ENCODE measurements at places on chromosomes 7 and 10.

GRCh38 chr7:26360650-26361049 is 69.0 kb downstream of the SNX10 start:
- DNase-seq: no peak

GRCh38 chr7:155322530-155322929 is 24.9 kb downstream of the INSIG1 start:
- no peak for DNase-seq

GRCh38 chr7:130921391-130922180 is 187.6 kb upstream of the KLF14 start:
- DNase-seq: no peak

- DNase-seq: no peak
Measured at GRCh38 chr7:53022893-53023292, 12.5 kb upstream of the POM121L12 start.

DNA sequence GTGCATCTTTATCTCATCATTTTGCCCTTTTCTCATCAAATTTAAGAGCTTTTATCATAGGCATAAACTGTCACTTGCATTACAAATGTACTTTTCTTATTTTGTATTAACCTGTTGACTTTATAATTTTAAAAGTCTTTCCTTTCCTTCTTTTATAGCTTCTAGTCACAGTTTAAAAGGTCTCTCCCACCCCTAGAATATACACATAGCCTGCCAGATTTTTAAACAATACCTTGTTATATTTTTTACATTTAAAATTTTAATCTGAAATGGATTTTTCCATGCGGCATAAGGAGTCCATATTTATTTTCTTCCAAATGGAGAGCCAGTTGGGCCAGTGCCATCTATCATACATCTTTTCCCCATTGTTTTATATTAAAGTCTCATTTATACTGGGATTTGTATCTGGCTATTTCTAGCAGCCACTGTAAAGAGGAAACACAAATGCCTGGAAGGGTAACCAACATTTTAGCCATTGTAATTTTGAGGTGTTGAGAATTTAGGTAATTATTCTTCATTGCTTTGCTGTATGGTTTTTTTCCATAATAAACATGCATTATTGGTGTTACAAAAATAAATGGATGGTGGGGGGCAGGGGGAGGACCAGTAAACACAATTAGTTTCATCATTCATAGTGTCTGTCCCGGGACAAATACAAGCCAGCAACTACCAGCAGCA is 92.8 kb downstream of the CCDC71L start:
- DNase-seq: no peak

DNA sequence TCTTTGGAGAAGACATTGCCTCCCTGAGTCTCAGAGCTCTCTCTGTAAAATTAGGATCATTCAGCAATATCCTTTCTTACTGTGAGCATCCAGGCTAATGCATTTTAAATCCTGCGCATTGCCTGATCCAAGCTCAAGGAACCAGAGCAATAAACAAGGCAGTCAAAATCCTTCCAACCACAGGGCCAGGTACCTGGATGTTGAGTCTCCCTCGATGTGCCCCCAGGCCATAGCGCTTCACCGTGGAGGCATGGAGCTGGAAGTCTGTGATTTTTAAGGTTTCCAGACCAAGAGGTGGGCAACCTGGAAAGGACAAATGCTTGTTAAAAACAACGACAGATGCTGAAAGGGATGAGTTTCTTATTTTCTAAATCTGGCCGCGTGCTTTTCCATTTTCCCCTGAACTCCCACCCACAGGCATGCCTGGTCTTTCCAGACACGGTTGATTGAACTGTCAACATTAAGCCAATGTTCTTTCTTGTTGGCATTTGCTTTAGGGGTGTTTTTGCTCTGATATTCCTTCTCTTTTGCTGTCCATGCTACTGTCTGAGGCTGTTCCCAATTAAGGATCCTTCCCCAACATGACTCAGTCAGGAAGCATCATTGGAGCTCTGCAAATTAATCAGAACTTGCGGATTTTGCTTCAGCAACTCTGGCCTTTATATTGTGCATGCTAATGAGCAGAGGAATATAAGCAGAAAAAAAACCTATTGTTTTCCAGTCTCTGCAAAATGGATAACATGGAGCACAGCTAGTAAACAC is 29.0 kb downstream of the CPXM2 start:
- no peak for DNase-seq

GRCh38 chr10:78148961-78149612 is 115.4 kb downstream of the RPS24 start:
- DNase-seq: no peak

DNA sequence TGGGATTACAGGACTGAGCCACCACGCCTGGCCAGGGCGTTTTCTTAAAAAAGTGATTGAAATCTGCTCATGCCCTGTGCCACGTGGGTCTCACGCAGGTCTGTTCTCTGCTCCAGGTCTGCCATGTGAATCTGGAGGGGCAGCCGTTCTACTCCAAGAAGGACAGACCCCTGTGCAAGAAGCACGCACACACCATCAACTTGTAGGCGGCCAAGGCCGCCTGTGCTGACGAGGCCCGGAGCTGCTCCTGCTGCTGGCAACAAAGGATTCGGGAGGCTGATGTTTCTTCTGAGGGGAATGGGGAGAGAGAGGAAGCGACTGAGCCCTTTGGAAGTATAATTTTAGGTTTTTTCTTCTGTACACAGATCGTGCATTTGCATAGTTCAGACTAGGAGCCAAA is 23.6 kb upstream of the BMPR1A start:
- no peak for DNase-seq

- no peak for DNase-seq
Measured at GRCh38 chr7:118040562-118040961, 143.4 kb upstream of the LSM8 start.

- DNase-seq: no peak
Measured at GRCh38 chr10:21068026-21068656, 171.0 kb upstream of the NEBL start.

DNA sequence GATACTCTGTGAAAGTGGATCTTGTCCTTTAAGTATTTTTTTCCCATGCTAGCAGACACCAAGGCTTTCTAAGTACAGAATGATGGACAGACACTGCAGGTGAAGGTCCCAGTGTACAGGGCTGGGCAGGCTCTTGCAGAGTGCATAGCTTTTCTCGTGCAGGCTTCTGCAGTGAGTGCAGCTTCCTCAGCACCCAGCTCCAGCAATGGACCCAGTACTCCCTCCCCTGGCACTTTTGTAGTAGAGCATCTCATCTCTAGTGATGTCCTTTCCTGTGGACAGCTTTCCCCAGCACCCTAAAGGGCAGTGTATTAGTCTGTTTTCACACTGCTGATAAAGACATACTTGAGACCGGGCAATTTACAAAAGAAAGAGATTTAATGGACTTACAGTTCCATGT is 104.3 kb downstream of the CUL2 start:
- no peak for DNase-seq

- peak; percentile 30 for DNase-seq
Measured at GRCh38 chr7:142412551-142413193, 154.8 kb upstream of the PRSS58 start.

DNA sequence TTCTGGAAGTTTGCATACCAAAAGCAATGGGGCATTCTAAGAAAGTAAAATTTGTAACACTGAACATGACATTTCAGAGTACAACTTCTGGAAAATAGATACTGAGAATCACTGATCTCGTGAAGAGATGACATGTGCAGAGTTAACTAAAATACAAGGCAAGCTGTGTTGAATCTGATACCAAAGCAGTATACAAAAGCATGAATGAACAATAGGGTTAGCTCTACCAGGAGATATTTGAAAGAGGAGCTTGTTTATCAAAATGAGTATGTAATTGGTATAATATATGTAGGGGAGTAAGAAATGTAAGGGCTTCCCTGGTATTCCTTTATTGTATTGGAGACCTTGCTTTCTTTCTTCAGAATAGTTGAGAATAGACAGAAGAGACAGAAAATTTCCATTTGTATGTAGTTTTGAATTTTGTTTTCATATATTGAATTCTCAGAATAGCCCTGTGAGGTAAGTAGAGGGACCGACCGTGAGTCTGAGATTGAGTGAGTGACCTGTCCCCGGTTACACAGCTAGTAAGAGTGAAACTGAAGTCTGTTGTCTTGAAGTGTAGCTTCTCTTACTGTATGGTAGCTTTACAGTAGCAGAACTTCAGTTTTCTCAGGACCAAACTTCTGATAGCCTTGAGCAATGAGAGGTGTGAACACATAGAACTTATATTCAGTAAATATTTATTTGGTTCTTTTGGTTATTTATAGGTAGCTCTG is 5.0 kb downstream of the HBP1 start:
- no peak for DNase-seq

- no peak for DNase-seq
Measured at GRCh38 chr10:63573068-63573697, 52.0 kb downstream of the REEP3 start.

GRCh38 chr7:15559416-15559928 is 2.3 kb downstream of the AGMO start:
- no peak for DNase-seq

- no peak for DNase-seq
Measured at GRCh38 chr7:154581251-154581890, 421.6 kb downstream of the PAXIP1 start.

DNA sequence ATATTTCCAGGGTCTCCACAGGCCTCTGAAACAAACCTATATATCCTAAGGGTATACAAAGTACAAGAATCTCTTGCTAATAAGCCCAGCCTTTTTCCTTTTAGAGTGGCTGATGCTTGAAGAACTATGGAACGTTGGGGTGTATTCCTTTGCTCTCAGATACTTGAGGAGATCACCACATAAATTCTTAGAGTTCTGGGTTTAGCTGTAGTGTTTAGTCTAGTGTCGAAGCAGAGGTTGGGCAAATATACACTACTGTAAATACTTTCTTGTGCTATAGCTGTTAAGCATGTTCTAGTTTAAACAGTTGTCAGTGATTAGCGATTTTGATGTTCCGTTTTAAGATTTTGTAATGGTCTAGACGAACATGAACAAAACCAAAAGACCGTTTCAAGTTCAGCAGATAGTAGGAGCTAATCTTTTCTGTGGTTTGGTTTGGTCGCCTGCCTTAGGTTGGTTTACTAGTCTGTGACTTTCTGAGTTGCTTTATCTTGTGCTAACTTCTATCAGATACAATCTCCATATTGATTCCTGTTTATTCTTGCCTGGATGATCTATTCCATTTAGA is 229.6 kb downstream of the NSUN6 start:
- no peak for DNase-seq

DNA sequence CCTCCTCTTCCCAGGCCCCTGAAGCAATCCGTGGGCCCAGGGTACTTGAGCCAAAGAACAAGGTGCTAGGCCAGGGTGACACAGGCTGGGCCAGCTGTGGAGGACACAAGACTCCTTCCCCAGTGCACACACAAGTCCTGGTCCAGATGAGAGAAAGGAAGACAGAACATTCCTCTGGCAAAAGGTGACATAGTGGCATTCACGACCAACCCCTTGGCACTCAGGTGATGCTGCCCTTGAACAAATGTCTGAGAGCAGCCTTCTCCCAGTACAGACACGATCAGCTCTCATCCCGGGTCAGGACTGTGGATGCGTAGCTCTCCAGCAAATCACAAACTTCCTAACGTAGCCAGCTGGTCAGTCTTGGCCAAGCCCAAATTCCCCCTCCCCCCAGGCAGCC is 118.5 kb downstream of the OAT start:
- DNase-seq: no peak

GRCh38 chr7:1928645-1929348 is 258.7 kb downstream of the ELFN1 start:
- DNase-seq: no peak

DNA sequence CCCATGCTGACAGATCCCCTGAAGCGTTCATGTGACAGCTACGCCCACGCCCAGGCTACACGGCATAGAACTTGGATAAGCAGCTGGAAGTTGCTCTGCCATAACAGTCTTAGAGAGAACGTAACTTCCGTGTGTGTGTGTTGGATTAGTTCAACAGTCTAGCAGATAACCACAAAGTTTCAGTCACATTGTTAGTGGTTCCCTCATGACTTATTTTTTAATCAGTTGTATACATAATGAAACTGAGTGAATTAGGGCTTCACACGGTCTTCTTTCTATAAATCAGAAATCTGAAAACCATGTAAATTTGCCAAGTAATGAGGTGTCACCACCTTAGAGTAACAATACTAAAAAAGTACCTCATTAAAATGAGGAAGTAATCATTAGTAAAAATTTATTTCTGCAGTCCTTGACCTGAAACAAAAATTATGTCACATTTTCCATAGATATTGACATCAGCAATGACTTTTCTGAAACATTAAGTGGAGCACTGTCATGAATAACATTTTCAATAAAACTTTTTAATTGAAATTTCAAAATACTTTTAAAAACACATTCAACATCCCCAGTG is 21.7 kb upstream of the MACC1 start:
- DNase-seq: no peak

GRCh38 chr10:617471-617870 is 72.0 kb downstream of the DIP2C start:
- no peak for DNase-seq

GRCh38 chr7:97479740-97480290 is 252.1 kb upstream of the TAC1 start:
- no peak for DNase-seq

DNA sequence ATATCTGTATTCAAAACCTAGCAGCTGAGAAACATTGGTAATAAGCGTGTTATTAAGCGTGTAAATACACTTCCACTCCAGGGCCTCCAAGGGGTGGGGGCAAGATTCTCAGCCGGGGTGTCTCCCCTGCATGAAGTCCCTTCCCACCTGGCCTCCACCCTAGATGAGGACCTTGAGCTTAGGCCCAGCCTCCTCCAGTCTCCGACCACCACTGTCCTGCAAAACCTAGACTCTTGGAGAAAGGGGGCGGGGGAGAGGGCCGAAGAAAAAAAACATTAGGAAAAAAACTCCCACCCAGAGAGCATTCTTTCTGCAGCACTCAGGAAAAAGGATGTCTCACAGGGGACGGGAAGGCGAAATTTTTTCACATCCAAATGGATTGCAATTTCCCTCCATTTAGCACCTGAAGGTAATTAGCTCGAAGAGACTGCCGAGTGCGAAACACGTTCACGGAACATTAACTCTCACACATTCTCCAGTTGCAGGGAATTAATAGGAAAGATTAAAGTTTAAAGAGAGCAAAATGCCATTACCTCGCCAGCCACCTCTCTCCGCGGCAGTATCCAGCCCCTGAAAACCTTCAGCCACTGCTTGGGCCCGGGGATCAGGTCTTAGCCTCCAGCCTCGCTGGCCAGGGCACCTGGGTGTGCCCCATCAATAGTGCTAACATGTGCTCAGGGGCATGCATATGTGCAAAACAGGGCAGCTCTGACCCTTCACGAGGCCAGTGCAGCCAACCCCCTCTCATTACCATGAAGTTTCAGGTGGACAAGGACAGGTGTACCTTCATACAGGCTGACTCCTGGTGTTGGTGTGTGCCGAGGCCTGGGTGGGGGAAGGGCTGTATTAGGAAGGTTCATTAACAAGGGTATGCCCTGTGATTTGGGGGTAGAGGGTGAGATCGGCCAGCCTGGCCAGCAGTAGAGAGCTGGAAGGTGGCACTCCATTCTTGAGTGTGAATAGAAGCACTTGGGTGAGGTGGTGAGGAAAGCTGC is 77.2 kb downstream of the HIF1AN start:
- DNase-seq: no peak

GRCh38 chr10:102729029-102730026 is 14.4 kb upstream of the WBP1L start:
- DNase-seq: peak; percentile 35

- no peak for DNase-seq
Measured at GRCh38 chr7:19304086-19304485, 158.9 kb upstream of the FERD3L start.
